ENCODE measurements at places on chromosomes 5 and 9. TPM values are rescaled to one million over a fixed set of nuclear protein-coding genes. Genes with fewer than 3 reads are reported as not detected.

Gene MRPL50
- total RNA-seq: 17.3 TPM

Gene PCAT7
- total RNA-seq: not detected

Gene PCDHA1
- total RNA-seq: not detected

Gene CCIN
- 1.0 TPM for total RNA-seq

Gene CACNA1B
- total RNA-seq: under 0.01 TPM

Gene LCN1
- not detected for total RNA-seq

Gene PCDHA9
- not detected for total RNA-seq

Gene PRR16
- 0.63 TPM for total RNA-seq

Gene LCN2
- 4.7 TPM for total RNA-seq

Gene PAEP
- total RNA-seq: not detected
